ENCODE measurements at places on chromosomes 13 and 19.

GRCh38 chr19:50713556-50714236, 5.9 kb downstream of the SHANK1 start:
- DNase-seq, result no peak

DNA sequence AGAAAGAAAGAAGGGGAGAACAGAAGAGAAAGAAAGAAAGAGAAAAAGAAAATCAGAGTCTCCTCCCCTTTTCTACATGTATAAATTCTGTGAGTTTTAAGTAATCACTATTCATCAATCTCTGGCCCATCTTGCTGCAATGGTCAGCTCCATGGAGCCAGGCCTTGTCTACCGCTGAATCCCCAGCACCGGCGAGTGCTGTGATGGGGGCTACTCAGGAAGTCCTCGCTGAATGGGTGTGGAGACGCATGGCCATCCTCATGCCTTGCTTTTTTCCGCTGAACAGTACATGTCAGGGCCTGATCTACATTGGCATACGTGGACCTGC, 29.9 kb downstream of the GPR42 start:
- no peak for DNase-seq

DNA sequence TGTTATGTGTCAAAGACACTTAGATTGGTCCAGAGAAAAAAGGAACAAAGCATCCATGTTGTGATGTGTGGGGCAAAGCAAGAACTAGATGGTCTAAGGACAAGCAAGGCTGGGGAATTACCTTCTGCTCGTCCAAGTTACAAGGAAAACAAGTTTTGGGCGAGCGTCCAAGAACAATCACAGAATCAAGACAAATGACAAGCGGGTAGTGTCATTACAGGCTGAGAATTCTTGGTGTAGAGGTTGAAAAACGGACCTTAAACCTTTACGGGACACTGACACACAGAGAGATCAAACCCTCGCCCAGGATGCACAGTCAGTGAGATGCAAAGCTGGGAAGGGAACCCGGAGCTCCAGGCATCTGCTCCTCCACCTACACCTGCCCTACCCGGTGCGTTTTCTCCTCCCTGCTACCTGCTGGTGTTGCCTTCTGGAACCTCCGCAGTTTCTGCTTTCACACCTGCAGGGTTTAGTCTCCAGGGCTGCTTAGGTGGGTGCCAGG, 515 bp upstream of the ZNF324B start:
- peak; percentile 32 for DNase-seq

- peak; percentile 76 for DNase-seq
Measured at GRCh38 chr13:23753458-23753857, 135.7 kb downstream of the MIPEP start.

GRCh38 chr13:29567411-29567810, 28.1 kb downstream of the SLC7A1 start:
- no peak for DNase-seq

GRCh38 chr13:38897521-38897920, 93.1 kb downstream of the STOML3 start:
- no peak for DNase-seq

GRCh38 chr13:101626925-101627555, 174.6 kb downstream of the ITGBL1 start:
- no peak for DNase-seq

DNA sequence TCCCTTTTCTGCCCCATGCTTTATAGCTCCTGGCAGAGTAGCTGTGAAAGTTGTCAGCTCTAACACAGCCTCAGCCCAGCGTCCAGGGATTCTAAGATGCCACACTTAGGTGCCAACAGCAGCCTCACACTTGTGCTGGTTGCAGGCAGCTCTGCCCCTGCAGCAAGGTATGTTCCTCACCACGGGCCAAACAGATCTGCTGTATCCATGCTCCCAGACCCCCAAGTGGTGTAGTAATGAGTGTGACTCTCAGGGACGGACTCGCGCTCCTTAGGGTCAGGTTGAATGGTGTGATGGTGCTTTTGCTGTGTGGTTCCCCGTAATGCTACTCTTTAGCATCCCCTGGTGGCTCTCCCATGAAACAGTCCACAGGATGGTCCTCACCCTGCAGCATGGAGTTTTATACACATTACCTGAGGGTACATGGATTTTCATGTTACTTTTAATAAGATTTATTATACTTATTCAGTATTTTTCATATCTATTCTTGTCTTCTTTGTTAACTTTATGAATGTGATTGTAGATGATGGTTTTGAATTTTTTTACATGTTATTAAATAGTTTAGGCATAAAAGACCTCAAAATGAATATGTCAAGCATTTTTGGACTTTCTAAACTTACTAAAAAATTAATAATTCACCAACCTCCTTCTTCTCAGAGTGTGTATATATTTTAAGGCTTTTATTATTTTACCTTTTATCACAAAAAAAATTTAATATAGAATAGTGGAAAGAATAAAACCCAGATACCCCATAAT, 232.5 kb downstream of the SLC7A1 start:
- peak; percentile 57 for DNase-seq

DNA sequence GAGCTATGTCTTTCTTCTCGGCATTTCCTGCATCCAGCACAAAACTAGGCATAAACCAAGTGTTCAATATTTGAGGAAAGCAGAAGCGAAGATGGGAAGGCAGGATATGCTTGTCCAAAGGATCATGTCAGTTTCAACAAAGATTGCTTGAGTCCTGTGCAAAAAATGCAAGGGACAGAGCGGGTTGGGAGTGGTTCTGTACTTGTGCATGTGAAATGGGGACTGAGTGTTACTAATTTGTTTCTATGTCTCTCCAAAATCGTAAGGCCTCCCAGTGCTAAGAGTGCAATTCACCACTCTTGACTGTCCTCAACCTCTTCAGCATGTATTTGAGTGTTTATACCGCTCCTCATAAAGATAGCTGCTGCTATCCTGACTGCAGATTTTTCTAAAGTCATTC, 166.2 kb downstream of the DLEU7 start:
- no peak for DNase-seq

DNA sequence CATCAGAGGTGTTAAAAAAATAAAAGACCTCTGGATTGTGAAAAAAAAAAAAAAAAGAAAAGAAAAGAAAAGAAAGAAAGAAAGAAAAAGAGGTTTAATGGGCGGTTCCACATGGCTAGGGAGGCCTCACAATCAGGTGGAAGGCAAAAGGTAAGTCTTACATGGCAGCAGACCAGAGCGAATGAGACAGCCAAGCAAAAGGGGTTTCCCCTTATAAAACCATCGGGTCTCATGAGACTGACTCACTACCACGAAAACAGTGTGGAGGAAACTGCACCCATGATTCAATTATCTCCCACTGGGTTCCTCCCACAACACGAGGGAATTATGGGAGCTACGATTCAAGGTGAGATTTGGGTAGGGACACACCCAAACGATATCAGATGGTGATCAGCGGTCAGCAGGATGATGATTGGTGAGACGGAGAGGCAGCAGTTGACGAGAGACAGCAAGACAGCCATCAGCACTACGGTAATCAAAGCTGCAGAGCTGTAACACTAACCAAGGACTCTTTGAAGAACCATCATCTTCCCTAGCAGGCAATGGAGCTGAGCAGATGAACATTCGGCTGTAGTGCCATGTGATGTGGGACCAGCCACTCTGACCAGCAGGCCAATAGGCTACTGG, 3.9 kb upstream of the CD209 start:
- DNase-seq, result no peak

- DNase-seq, result no peak
Measured at GRCh38 chr19:12841094-12841493, 2.8 kb downstream of the MAST1 start.

DNA sequence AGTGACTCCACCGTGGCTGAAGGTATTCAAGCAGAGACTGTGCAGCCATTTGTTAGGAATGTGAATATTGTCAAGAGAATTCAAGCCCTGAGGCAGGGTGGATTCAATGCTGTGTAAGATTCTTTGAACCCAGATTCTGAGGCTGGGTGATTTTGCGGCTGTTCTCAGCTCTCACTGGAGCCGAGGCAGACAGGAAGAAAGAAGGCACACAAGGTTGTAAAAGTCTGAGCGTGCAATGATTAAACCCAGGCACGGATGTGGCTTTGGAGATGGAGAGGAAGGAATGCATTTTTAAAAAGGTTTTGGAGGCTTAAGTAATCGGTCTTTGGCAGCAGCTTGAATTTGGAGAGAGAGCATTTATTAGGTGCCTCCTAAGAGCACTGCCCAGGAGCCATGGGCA, 187.9 kb downstream of the KATNAL1 start:
- DNase-seq, result no peak

GRCh38 chr19:2227415-2228156, 8.5 kb downstream of the PLEKHJ1 start:
- no peak for DNase-seq

- no peak for DNase-seq
Measured at GRCh38 chr19:2312820-2313501, 5.0 kb upstream of the LINGO3 start.

- DNase-seq, result peak; percentile 65
Measured at GRCh38 chr13:112616586-112617362, 28.8 kb upstream of the TUBGCP3 start.

DNA sequence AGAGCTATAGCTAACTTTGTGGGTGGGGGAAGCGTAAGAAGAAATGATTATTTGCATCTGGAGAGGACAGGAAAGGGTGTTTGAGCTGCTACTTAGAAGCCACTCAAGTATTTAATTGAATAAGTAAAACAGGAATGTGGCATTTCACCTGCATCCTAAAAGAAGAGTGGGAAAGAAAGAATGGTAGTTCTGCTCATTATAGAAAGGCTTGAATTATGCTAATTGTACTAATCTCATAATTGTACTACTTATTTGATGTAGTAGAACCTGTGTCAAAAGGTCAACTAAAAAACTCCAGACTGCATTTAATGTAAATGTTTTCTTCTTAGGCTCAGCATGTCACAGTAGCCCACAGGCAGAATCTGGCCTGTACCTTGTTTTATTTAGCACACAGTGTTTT, 113.6 kb downstream of the RNF17 start:
- DNase-seq, result no peak

DNA sequence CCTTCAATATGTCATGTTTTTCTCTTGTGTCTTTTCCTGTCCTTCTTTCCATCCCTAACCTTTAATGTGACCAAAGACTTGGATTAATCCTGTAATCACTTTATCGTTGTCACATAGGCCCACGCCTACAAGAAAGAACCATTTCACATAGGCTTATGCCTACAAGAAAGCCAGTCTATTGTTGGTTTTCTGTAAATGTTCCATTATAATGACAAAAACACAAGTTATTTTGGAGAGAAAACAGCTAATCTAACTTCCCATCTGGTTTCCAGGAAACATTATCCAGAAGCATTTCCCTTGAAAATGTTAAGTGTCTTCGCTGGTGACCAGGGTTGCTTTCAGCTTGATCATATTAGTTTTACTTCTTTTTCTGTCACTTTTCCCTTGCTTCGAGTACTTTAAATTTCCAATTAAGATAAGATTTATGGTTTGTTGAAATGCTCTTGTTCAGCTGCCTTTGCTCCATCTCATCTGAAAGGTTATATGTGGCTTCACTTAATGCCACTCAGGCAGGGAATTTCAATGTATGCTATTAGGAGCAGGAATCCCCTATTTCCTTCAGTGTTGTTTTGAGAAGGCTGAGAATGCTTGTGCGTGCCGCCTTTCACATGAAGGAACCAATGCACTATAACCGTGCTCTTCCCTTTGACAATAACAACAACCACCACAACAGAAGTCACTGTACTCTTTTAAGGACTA, 708.2 kb downstream of the EFNB2 start:
- peak; percentile 64 for DNase-seq

- no peak for DNase-seq
Measured at GRCh38 chr13:30022796-30023195, 172.4 kb upstream of the UBL3 start.

GRCh38 chr13:44305917-44306370, 67.7 kb upstream of the SERP2 start:
- no peak for DNase-seq

GRCh38 chr13:40794414-40795368, 5.3 kb downstream of the SLC25A15 start:
- no peak for DNase-seq

- no peak for DNase-seq
Measured at GRCh38 chr13:24362435-24362952, 53.1 kb downstream of the C1QTNF9 start.

- peak; percentile 46 for DNase-seq
Measured at GRCh38 chr13:40981361-40981760, 37.8 kb downstream of the ELF1 start.

DNA sequence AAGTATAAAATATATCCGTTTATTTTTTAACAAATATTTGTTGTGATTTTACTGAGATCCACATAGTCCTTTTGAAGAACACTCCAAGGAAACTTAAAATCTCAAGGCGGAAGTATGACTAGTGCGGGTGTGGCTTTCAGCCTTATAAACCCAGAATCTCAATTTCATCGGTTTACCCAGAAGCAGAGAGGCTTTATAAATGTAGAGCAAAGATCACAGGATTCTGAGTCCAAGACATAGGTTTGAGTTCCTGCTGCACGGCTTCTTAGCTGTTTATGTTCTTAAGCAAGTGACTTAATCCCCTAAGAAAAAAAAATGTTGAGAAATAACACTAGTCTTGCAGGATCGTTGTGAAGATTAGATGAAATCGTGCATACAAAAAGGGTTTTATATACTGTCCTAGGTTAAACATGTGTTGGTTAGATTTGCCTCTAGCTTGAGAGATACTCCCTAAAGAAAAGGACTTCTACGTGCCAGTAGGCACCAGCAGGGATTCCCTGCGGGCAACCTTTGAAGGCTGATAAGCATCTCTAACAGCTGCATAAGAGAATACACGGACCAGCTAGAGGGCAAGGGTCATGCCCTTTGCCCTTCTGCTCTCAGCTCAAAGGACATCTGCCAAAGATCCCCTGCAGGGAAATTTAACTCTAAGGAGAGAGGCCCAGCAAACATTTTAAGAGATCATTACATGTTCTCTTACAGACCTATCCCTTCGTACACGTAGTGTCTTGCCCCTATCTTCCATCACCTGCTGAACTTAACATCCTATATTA, 130.4 kb upstream of the MIR17HG start:
- no peak for DNase-seq

DNA sequence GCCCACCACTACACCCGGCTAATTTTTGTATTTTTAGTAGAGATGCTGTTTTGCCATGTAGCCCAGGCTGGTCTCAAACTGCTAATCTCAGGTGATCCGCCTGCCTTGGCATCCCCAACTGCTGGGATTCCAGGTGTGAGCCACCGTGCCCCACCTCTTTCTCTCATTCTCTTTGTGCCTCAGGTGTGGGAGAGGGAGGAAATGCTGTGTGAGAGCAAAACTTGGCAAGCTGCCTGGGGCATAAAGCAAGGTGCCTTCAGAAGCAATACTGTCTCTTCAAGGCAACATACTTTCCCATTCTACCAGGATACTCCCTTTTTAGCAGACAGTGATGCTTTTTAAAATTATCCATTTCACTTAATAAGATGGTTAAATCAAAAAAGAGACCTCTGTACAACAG, 53.2 kb upstream of the RFC3 start:
- no peak for DNase-seq

- DNase-seq, result no peak
Measured at GRCh38 chr13:48806522-48806921, 152.8 kb downstream of the CYSLTR2 start.

DNA sequence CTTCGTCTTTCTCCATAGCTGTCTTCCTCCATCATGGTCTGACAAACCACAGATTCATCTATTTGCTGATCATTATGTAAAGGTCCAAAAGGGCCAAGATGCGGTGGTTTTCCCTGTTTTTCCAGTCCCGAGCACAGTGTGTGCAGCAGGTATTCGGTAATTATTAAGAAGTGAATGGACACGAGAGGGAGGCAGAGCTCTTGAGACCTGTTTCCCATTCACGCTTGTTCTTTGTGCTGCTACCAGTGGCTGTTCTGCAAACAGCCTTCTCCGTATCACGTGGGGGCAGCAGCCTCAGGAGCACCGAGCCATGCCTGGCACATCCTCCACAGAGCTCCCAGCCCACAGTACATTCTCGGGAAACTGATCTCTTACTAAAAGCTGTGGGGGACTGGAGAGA, 50.3 kb downstream of the CCDC70 start:
- peak; percentile 10 for DNase-seq

GRCh38 chr13:85772367-85772766, 26.9 kb downstream of the SLITRK6 start:
- no peak for DNase-seq
